ENCODE measurements at places on chromosomes 3 and 15.

- no peak for DNase-seq
Observed at GRCh38 chr3:17187589-17188184, 302.9 kb downstream of the PLCL2 start.

DNA sequence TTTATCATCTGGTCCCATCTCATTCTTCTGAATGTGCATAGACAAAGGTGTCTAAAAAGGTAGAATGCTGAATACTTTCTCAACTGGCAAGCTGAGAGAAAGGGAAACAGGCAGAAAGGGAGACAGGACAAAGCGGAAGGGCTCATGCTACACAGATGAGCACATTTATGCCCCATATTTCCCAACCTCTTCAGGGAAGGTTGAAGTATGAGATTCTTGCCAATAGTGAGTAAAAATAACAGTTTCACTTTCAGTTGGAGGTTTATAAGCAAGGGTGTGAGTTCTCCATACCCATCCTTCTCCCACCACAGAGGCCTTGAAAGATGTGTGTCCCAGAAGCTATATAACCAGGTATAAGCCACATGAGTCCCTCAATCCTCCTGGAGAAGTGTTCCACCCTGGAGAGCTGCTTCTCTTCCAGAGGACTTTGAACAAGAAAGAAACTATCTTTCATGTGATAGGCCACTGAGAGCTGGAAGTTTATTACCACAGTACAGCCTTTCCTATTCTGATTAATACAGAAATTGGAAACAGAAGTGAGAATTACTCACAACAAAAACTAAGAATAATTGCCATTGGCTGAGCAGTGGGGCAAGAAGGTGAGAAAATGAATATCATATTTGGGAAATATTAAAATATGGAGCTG is 709.4 kb upstream of the NR2F2 start:
- no peak for DNase-seq

- DNase-seq, result no peak
Observed at GRCh38 chr3:134526319-134526718, 40.5 kb downstream of the CEP63 start.

DNA sequence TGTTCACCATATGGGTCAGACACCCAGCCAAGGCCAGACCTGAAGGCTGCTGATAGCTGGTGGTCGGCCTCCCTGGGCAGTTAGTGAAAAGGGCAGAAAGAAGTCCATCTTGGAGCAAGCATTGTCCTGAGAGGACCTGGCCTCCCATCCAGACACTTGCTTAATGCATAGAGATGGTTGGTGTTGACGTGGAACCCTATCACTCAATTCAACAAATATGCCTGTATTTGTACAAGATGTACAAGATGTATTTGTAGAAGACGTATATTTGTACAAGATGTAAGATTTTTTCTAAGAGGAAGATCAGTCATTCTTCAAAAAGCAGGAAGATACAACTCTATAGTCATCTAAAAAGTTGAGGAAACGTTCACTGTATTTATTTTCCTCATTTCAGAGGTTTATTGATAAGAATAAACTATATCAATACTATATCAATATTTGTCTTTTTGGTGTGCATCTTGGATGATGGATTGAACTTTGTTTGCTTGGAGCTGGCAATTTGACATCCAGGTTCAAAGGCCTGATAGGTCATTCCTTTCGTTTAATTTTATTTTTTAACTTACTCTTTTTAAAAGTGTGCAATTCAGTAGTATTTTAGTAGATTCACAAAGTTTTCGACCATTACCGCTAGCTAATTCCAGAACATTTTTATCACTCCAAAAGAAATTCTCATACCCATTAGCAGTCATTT is 5.9 kb downstream of the TMEM42 start:
- no peak for DNase-seq

- DNase-seq, result no peak
Observed at GRCh38 chr3:134985864-134986715, 191.0 kb downstream of the EPHB1 start.

DNA sequence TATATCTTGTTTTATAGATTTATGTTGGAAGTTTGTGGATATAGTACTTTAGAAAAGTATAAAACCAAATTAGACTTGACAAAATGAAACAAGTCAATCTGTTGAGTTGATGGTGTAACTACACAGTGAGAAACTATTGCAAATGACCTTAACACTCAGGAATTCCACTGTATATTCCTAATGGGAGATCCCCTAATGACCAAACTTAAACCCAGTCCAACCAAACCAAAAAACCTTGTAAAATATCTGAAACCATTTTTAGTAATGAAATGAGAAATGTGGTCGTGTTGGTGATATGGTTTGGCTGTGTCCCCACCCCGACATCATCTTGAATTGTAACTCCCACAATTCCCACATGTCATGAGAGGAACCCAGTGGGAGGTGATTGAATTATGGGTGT is 31.9 kb upstream of the ATP13A3 start:
- no peak for DNase-seq

GRCh38 chr3:194219826-194220410 is 84.0 kb downstream of the HES1 start:
- no peak for DNase-seq

- DNase-seq, result no peak
Observed at GRCh38 chr3:88469216-88469615, 319.5 kb downstream of the C3orf38 start.
